ENCODE measurements at places on chromosomes 1 and 21.

DNA sequence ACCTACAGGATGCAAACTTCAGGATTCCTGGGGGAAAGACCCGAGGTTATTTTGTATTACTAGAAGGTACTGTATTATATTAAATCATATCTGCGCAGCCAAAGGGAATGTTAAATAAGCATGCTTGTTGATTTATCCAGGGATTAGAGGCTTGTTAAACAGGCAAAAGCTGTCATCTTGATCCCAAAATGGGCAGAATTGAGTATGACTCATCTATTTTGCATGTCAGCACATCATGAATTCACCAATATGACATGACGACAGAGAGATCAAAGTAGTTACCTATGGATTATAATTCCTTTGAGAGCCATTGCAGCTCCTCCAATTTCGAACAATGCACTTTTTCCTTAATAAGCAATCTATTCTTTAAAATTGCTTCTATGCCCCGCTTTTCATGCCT, 66.1 kb downstream of the TBX15 start:
- no peak for DNase-seq

GRCh38 chr1:204255225-204255624, 41.4 kb upstream of the GOLT1A start:
- DNase-seq = no peak

DNA sequence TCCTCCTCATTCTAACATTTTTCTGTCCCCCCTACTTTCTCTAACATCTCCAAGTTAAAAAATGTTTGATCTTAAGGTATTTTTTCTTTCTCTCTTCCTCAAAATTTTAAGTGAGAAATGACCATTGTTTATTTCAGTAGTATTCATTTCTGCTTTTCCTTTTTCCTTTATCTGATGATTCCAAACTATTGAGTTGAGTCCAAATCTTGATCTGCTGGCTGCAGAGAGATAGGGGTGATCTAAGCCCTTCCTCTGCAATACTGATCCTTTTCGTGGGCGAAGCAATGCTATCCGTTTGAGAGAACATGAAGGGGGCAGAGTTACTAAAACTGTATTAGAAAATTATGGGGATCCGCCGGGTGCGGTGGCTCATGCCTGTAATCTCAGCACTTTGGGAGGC, 516 bp upstream of the NMNAT2 start:
- DNase-seq = no peak

DNA sequence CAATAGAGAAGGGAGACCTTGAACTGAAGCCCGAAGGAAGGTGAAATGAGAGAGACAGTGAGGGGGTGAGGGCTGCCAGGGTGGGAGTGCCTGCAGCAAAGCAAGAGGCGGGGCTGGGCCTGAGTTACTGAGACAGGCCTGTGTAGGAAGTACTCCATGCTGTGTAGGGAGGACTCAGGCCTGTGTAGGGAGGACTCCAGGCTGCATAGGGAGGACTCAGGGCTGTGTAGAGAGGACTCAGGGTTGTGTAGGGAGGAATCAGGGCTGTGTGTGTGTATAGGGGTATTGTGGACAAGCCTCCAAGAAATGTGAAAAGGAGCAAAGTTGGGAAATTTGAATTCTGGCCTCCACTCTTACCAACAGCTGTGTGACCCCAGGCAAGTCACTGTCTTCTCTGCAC, 133.8 kb upstream of the CACNA1E start:
- no peak for DNase-seq

GRCh38 chr1:60893136-60893930, 189.0 kb upstream of the NFIA start:
- no peak for DNase-seq

- DNase-seq = no peak
Observed at GRCh38 chr1:25472471-25472870, 41.8 kb downstream of the MACO1 start.

DNA sequence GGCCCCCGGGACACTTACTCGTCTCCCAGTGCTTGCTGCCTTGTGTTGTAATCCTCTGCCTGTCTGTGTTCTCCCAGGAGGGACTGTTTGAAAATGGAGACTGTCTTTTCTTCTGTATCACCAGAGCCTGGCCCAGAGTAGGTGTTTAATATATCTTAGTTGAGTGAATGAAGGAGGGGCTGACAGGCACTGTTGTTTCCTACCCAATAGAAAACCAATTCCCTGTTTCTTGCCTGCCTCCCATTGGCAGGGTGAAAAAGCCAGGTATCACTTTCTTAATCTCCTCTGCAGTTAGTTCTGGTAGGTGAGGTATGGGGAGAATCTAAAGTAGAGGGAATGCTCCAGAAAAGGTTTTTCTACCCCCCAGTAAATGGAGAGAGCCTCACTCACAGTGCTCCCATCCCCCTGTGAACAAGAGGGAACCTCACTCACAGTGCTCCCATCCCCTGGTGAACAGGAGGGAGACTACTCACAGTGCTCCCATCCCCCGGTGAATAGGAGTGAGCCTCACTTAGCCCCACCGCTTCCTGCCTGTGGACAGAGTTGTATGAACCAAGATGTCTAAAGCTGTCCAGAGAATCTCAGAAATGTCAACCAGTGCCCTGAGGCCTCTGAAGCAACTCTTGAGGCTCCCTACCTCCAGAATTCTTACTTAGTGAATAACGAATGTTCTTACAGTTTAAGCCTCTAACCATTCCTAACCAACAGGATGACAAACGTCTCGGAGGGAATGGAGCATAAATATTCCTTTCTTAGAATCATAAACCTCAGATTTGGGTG, at the start of gene GJA5:
Gene GJA5, minus strand, starts transcription at position 122 of the 780 bp plus-strand sequence. CDS start 1,364 bp downstream, outside the sequence.
- no peak for DNase-seq

DNA sequence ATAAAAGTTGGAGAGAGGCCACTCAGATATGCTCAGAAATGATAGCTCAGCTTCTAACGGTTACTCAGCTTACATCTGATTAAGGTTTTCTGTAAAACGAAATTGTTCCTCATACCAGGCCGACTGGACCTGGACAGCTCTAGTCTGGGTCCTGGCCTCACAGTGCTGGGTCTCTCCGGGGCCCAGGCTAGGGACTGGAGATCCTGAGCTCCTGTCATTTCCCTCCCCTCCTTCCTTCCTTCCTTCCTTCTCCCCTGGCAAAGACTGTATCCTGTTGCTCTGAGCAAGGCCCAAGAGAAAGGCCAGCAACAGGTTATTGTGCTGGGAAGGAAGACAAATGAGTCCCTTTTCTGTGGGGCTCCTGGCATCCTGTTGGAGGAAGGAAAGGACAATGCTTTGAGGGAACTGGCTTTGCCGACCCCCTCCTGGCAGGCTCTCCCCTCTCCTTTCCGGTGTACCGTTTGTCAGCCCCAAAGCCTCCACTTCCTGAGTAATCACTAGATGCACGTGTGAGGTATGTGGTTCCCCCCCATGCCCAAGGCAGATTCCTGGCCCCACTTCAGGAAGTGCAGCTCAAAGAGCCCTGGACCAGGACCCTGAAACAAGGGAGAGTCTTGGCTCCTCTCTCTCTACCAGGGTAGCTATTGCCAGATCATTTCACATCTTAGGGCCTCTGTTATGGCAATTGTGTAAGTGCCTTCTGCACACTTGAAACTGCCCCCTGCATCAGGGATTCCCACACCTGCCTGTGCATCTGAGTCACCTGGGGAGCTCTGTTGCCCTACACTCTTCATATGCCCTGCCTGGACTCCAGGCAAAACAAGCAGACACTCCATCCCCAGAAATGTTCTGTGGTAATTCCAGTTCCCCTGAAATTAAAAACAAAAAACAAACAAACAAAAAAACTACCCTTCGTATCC, 212.7 kb upstream of the FGGY start:
- DNase-seq = no peak

- no peak for DNase-seq
Observed at GRCh38 chr1:205858141-205858961, 8.4 kb upstream of the PM20D1 start.

GRCh38 chr21:43619856-43620255, 39.4 kb downstream of the HSF2BP start:
- no peak for DNase-seq

DNA sequence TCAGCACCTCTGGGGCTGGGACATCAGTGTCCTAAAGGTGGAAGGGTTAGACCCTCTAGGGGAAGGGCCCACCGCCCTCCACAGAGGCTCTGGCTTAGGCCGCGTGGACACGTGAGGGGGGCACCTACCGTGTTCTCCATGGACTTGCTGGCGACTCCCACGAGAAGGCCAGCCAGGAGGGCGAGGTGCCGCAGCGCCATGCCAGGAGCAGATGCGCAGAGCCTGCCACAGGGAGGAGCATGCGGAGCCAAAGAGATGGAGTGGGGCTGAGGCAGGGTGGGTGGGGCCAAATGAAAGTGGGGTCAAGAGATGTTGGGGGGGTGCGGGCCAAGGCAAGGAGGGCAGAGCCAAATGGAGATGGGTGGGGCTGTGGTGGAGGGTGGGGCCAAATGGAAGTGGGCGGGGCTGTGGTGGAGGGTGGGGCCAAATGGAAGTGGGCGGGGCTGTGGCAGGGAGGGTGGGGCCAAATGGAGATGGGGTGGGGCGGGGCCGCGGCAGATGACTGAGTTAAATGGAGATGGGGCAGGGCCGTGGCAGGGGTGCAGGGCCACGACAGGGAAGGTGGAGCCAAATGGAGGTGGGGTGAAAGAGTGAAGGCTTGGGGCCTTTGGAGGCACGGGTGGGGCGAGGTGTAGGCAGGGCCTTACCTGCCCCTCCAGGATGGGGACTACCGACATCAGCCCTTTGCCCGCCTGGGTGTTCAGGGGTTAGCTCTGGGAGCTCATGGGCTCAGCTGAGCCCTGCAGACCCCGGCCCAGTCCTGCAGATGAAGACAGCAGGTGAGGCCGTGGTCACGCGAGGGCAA, 17.4 kb upstream of the RNF223 start:
- DNase-seq = no peak

- DNase-seq = no peak
Observed at GRCh38 chr1:164702216-164702615, 143.2 kb downstream of the PBX1 start.

- DNase-seq = no peak
Observed at GRCh38 chr21:15617964-15618363, 111.8 kb upstream of the USP25 start.

DNA sequence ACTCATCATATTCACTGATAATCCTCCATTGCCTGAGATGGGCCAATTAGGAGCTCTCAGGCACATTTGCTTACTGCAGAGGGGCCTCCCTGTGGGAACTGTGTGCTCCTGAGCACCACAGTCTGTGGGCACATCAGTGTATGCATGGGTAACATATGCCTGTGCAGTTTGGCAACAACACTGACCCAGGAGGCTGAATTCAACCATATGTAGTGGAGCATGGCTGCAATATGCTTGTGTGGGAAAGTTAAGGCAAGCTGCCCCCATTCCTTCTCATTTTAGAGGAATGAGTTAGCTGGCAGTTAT, 11.8 kb upstream of the FMOD start:
- no peak for DNase-seq

DNA sequence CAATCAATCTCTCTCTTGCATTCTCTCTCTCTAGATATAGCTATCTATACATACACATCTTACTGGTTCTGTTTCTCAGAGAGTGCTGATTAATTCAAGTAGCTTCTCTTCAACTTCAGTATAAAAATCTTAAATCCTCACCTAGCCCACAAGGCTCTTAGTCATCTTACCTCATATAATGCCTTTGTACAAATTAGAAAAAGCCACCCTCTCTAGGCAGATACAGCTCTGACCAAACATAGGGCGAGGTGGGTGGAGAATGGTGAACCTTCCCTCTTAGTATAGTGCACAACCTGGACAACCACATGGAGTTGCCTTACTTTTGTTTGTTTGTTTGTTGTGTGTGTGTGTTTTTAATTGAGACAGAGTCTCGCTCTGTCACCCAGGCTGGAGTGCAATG, 5.1 kb upstream of the INAVA start:
- DNase-seq = no peak

GRCh38 chr1:211386921-211387320, 60.3 kb downstream of the TRAF5 start:
- DNase-seq = no peak

- DNase-seq = no peak
Observed at GRCh38 chr1:79969886-79970285, 963.4 kb upstream of the ADGRL4 start.

- no peak for DNase-seq
Observed at GRCh38 chr1:58392083-58392482, 154.4 kb downstream of the OMA1 start.

- no peak for DNase-seq
Observed at GRCh38 chr1:186775881-186776560, 52.7 kb upstream of the PLA2G4A start.

GRCh38 chr1:232702911-232703310, 73.0 kb upstream of the SIPA1L2 start:
- DNase-seq = no peak

GRCh38 chr1:17405898-17406759, 33.3 kb downstream of the RCC2 start:
- DNase-seq = peak; percentile 32

- DNase-seq = no peak
Observed at GRCh38 chr1:2881556-2881955, 80.1 kb upstream of the TTC34 start.

DNA sequence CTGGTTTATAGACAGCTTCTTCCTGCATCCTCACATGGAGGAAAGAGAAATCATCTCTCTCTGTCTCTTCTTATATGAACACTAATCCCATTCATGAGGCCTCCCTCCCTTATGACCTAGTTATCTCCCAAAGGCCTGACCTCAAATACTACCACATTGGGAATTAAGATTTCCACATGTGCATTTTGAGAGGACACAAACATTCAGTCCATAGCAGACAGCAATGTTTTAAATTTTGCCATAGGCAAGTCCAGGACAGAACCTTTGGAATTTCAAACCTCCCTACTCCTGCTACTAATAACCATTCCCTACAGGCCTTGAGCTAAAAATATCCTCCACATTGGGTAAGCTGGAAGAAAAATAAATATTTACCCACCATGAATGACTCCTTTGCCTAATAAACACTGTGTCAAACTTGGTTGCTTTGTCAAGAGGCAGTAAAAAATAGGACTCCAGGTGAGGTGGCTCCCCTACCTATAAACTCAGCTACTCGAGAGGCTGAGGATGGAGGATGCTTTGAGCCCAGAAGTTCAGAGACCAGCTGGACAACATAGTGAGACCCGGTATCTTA, 113.7 kb downstream of the ZNF281 start:
- DNase-seq = no peak

DNA sequence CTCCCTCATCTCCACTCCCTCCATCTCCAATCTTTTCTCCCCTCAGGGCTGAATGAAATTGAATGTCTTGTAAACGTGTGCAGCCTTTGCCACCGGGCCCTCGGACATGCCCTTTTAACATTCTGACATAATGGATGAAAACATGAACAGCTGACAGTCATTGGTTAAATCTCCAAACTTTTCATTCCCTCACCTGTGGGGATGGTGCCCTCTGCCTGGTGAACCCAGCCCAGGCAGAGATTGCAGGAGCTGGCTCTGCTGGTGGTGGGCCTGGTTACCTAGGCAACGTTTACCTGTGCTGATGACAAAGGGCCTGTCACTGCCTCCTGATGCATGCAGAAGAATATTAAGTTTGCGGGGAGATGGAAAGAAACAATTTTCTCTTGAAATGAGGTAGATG, 21.3 kb downstream of the ST6GALNAC3 start:
- no peak for DNase-seq

GRCh38 chr1:155888481-155888880, 22.7 kb downstream of the RIT1 start:
- no peak for DNase-seq

- DNase-seq = no peak
Observed at GRCh38 chr21:37793660-37794059, 122.6 kb downstream of the KCNJ6 start.
